ENCODE measurements at places on chromosomes 1 and 21. TPM values are rescaled to one million over a fixed set of nuclear protein-coding genes. Genes with fewer than 3 reads are reported as not detected.

Gene RXRG
- polyA plus RNA-seq, result 0.05 TPM

Gene SPRR2E
- polyA plus RNA-seq, result 6.7 TPM

GRCh38 chr1:118158924-118159323 is 26.1 kb downstream of the SPAG17 start:
- H3K36me3 ChIP-seq, result no peaks in the 10 kb centered on the region
- H3K4me1 ChIP-seq, result peaks cover 20% of the 10 kb centered on the region
- no peak overlapping the region for H3K27ac ChIP-seq
- peak; percentile 28 for DNase-seq
- H3K4me3 ChIP-seq, result no peak overlapping the region
- H3K27me3 ChIP-seq, result no peaks in the 10 kb centered on the region

DNA sequence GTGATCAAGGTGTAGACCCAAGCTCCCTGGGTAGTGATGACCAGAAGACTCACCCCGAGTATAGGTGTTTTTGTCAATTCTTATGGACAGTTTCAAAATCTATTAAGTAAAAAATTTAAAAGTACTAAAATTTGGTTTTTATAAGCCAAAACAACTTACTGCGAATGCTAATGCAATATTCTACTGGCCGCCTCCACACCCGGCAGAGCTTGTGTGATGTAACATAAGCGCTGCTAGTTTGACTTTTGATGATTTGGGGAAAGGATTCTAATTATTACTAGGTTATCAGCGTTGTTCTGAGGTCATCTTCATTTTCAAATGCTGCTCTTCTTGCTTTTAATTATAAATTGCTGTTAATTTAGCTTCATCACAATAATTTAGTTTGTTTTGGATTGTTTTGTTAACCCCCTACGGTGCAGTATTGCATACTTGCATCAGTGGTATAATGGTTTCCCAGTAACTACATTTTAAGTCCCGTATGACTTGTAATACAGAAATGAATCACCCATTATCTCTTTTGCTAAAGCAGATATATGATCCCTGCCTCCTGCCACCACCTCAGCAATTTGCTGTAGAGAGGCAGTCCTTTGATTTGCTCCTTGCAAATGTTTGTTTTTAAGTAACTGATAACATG is 178.0 kb downstream of the SDCCAG8 start:
- no peak overlapping the region for H3K27ac ChIP-seq
- H3K4me1 ChIP-seq, result no peaks in the 10 kb centered on the region
- no peaks in the 10 kb centered on the region for H3K27me3 ChIP-seq
- H3K36me3 ChIP-seq, result no peaks in the 10 kb centered on the region
- H3K4me3 ChIP-seq, result no peak overlapping the region

GRCh38 chr21:30479259-30479658 is 908 bp downstream of the KRTAP19-1 start:
- H3K27ac ChIP-seq, result no peak overlapping the region
- H3K4me3 ChIP-seq, result no peak overlapping the region
- no peaks in the 10 kb centered on the region for H3K27me3 ChIP-seq
- no peaks in the 10 kb centered on the region for H3K36me3 ChIP-seq
- peaks cover 8% of the 10 kb centered on the region for H3K4me1 ChIP-seq

DNA sequence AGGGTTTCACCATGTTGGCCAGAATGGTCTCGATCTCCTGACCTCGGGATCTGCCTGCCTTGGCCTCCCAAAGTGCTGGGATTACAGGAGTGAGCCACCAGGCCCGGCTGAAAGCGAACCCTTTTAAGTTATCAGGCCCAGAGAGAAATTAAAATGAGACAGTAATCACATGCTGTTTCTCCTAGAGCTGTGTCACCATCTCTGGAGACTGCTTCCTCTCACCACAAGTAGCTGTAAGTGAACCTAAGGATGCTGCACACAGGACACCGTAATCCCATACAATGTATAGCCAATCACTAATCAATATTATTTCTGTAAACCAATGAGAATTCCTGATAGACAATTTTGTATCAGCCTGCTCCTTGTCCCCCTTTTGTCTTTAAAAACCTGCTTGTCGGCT is 5.7 kb upstream of the CSTB start:
- peak overlapping the region; percentile 31 for H3K27ac ChIP-seq
- no peaks in the 10 kb centered on the region for H3K27me3 ChIP-seq
- no peak for DNase-seq
- no peaks in the 10 kb centered on the region for H3K36me3 ChIP-seq

All from keratinocyte (primary cell).